LNCaP clone FGC (cell line): ENCODE measurements at places on chromosomes 6 and 20.

DNA sequence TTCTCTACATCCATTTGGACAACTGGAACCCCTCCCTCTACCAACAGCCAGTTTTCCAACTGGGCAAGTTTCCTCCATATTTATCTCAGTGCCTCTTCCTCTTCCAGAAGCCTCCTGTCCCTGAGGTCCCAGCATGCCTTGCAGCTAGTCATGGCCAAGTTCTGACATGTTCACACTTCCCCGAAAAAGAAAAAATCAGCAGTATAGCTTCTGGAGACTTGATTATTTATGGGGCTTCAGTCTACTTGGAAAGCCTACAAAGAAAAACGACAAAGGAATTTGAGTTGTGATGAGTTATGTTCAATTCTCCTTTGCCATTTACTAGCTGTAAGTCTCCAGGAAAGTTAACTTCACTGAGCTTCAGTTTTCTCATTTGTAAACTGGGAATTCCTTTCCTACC is 406.5 kb downstream of the MAFB start:
- no peak for DNase-seq

- no peak for DNase-seq
Observed at GRCh38 chr20:44087857-44088120, 99.2 kb downstream of the JPH2 start.

- DNase-seq, result peak; percentile 96
Observed at GRCh38 chr20:20759132-20759531, 46.7 kb upstream of the RALGAPA2 start.

- no peak for DNase-seq
Observed at GRCh38 chr6:155352811-155353210, 38.5 kb upstream of the TFB1M start.

GRCh38 chr6:2821554-2821953 is 20.1 kb downstream of the SERPINB1 start:
- no peak for DNase-seq

- no peak for DNase-seq
Observed at GRCh38 chr6:142087950-142088857, 44.5 kb upstream of the GJE1 start.
